Vagina (tissue), 2 donors: ENCODE measurements at places on chromosomes 7 and 10. TPM values are rescaled to one million over a fixed set of nuclear protein-coding genes. Genes with fewer than 3 reads are reported as not detected.

- no peaks in the 10 kb centered on the region for H3K36me3 ChIP-seq
- no peak overlapping the region for H3K4me3 ChIP-seq
- H3K4me1 ChIP-seq, result peaks cover 10% of the 10 kb centered on the region
- no peak overlapping the region for H3K27ac ChIP-seq
Observed at GRCh38 chr7:105209433-105209832, 179.3 kb downstream of the SRPK2 start.

DNA sequence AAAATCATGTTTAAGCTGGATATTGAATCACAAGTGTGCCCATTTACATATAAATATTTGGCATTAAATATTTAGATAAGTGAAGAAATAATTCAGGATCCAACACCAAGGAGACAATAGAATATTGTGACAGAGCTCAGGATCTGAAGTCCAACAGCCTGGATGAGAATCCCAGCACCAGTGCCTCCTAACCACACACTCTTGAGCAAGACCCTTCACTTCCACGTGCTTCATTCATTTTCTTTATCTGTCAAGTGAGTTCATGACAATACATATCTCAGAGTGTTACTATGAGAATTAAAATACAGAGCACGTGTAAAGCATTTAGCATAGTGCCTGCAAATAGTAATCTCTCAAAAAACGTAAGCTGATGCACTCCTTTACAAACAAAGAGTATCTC, 78.4 kb upstream of the IKZF1 start:
- DNase-seq, result no peak
- no peaks in the 10 kb centered on the region for H3K36me3 ChIP-seq
- no peaks in the 10 kb centered on the region for H3K27me3 ChIP-seq
- H3K4me3 ChIP-seq, result no peak overlapping the region
- H3K27ac ChIP-seq, result no peak overlapping the region
- no peaks in the 10 kb centered on the region for H3K4me1 ChIP-seq

- H3K4me3 ChIP-seq, result no peak overlapping the region
- no peak overlapping the region for H3K27ac ChIP-seq
- H3K4me1 ChIP-seq, result peaks cover 8% of the 10 kb centered on the region
- DNase-seq, result no peak
- no peaks in the 10 kb centered on the region for H3K27me3 ChIP-seq
Observed at GRCh38 chr7:18505870-18506460, 10.4 kb downstream of the HDAC9 start.

- no peak overlapping the region for H3K4me3 ChIP-seq
- H3K27ac ChIP-seq, result no peak overlapping the region
- peaks cover 31% of the 10 kb centered on the region for H3K4me1 ChIP-seq
- no peaks in the 10 kb centered on the region for H3K27me3 ChIP-seq
- no peak for DNase-seq
Observed at GRCh38 chr7:94514917-94515316, 5.3 kb downstream of the CASD1 start.

DNA sequence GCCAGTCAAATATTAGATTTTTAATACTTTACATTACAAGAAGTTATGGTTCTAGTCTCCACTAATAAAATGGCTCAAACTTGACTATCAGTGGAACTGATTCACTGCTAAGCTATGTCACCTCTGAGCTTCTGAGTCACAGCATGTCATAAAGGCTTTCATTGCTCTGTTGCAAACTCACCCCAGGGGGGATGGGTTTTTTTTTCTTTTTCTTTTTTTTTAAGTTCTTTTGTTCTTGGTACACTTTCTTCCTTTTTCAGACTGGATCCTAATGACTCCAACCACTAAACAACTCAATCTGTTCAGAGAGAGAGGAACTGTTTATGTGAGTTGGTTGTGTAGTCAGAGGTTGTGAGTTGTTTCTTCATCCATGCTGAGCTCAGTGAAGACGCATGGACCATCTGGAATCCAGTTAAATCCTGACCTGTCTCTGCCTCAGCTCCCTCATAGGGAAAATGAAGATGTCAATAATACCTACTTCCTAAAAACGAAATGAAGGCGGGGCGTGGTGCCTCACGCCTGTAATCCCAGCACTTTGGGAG, 11.0 kb downstream of the MYOF start:
- no peak for DNase-seq
- H3K36me3 ChIP-seq, result no peaks in the 10 kb centered on the region
- peak overlapping the region; percentile 90 for H3K27ac ChIP-seq
- H3K4me3 ChIP-seq, result no peak overlapping the region
- H3K27me3 ChIP-seq, result no peaks in the 10 kb centered on the region

GRCh38 chr10:93406364-93407145, 75.6 kb downstream of the MYOF start:
- H3K27ac ChIP-seq, result no peak overlapping the region
- DNase-seq, result no peak
- H3K36me3 ChIP-seq, result peaks cover 40% of the 10 kb centered on the region
- H3K27me3 ChIP-seq, result no peaks in the 10 kb centered on the region

RGR gene
- not detected for total RNA-seq
